ENCODE measurements at places on chromosomes 11 and 22.

- no peak for DNase-seq
These were observed 2.0 kb upstream of the ANKRD42 start for GRCh38 chr11:83191491-83191890.

GRCh38 chr11:64119700-64120099 lies 46.2 kb downstream of the MACROD1 start:
- no peak for DNase-seq

- no peak for DNase-seq
These were observed 34.0 kb upstream of the MMP13 start for GRCh38 chr11:102989379-102990047.

DNA sequence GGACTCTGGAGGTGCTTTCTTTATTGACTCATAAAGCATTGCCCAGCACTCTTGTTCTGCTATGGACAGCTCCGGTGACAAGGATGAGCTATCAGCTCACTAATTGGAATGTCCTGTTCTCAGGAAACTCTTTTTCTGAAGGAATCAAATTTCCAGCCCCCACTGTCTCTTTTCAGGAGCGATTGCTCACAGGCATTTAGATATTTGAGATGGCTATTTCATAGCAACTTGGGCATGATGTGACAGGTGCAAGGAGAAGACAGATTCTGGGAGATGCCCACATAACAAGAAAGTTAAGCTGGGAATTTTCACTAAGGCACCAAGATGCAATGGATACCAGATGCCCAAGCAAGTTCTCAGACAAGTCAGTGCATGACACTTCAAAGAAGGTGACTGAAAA lies 123.4 kb upstream of the CSNK2A3 start:
- no peak for DNase-seq

GRCh38 chr11:130323452-130324450 lies 9.0 kb upstream of the ZBTB44 start:
- DNase-seq = no peak

DNA sequence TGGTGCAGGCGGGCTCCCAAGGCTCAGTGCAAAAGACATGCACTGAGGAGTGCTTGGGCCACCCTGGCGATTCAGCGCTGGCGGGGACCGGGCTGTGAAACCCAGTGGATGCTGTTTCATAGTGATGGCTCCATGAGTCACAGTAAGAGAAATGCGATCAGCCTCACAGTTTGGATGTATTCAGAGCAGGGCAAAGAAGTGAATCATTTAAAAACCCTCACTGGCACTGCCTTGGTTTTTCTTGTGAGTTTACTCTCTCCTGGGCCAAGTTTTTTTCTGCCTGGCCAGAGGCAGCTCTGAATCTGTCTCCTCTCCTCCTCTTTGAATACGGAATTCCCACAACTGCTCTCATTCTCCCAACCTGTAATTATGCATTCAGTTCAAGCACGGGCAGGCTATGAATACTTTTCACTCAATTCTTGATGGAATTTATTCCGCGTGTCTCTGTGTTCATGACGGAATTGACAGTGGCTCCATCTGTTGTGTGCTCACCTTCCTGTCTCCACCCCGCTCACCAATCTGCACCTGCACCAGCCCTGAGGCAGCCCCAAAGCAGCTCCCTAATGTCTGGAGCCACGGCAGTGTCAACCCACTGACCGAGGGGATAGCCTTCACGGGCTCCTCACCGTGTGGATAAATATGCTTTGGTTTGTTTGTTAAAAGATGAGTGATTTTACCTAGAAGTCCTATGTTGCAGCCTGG lies 14.9 kb downstream of the ADAMTS8 start:
- DNase-seq = peak; percentile 62

DNA sequence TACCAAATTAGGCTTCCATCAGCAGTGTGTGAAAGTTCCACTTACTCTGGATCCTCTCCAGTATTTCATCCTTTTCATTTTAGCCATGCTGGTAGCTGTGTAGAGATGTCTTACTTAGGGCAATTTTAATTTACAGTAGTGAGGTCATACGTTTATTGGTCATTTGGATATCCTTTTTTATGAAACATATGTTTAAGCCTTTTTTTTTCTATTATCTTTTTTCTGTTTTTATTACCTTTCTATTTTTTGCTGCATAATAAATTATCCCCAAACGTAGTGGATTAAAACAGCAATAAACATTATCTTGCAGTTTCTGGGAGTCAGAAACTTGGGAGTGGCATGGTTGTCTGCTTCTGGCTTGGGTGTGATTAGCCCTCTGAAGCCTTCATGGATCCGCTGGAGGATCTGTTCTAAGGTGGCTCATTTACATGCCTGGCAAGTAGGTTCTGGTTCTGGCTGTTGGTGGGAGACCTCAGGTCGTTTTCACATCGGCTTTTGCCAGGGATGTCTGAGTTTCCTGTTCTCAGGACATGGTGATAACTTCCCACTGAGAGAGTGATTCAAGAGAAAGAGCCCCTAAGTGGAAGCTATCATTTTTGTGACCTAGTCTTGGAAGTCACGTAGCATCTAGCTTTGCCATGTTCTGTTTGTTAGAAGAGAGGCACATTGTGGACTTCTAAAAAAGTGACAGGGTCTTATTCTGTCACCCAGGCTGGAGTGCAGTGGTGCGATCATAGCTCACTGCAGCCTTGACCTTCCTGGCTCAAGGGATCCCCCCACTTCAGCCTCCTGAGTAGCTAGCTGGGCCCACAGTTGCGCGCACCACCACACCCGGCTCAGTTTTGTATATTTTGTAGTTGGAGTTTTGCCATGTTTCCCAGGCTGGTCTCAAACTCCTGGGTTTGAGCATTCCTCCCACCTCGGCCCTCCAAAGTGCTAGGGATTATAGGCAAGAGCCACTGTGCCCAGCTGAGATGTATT lies 38.6 kb downstream of the PPP6R3 start:
- DNase-seq = no peak

- DNase-seq = peak; percentile 23
These were observed 59.2 kb upstream of the ATXN10 start for GRCh38 chr22:45612451-45612901.

GRCh38 chr11:76808996-76809395 lies 25.8 kb downstream of the TSKU start:
- no peak for DNase-seq

DNA sequence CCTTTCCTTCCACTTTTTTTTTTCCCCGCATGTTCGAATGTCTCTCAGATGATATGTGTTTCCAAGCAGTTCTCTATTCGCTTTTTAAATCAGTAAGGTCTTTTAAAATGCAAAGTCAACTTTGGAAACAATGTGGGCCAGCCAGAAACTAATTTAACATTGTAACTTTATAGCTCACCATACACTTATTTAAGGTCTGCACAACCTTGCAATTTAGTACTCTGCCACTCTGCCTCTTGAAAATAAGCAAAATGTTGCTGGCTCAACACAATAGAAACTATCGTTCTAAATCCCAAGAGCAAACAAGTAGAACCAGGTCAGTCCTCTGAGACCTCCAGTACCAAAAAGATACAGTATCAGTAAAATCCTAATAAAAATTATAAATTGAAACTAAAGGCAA lies 109.0 kb downstream of the SIK3 start:
- no peak for DNase-seq

GRCh38 chr11:17393472-17393871 lies 5.0 kb upstream of the KCNJ11 start:
- DNase-seq = no peak

DNA sequence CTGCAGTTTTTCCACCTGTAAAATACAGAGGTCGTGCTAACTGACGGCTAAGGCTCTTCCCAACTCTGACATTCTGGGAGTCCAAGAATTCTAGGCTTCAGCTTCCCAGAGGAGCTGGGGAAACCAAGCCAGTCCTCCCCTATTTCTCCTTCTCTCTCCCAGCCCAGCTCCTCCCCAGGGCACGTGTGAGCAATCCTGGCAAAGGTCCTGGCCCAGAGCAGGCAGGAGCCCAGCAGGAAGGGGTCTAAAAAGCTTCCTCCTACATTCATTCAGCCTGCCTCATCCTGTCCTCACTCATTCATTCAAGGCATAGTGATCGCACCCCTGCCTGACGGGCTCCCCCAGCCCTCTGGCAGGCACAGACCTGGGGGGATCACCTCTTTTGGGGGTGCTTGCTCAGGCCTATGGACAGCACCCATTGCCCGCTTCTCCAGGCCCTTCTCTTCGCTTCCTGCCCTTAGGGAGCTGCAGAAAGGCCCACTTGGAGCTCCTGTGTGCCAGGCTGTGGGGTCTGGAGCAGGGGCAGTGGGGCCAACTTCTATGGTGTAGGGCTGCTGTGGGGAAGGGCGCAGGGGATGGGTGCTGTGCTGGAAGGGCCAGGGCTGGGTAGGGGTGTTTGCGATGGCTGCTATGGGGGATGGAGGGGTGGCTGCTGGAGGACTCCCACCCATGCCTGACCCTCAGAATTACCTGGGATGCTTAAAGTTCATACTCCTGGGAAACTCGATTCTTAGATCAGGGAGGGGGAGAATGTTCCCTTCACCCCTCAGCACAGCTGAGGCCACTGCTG lies 9.8 kb downstream of the KCNC1 start:
- no peak for DNase-seq

DNA sequence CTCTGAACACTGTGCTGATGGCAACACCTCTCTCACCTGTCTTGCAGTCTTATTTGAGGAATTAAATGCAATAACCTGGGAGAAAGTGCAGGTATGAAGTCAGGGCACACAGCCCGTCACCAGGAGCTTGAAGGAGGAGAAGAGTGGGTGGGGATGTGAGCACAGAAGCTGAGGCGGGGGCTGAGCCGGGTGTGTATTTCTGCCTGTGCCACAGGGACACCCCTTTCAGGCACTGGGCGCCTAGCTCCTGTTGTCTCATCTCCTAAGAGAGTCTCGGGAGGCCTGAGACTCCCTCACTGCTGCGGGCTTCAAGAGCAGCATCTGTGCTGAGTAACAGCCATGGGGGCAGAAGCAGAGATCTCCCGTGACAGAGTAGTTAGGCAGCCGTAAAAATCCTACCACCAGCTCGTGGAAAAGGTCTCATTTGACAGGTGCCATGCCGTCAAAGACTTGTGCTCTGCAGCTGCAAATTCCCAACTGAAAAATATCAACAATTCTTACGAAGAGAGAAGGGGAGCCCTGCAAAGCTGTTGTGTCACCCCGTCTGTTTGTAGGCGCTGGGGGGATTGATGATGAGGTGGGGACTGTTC lies 26.8 kb downstream of the PARVB start:
- DNase-seq = no peak

- DNase-seq = no peak
These were observed 11.0 kb upstream of the GRIK4 start for GRCh38 chr11:120500414-120501071.

GRCh38 chr11:117419482-117420142 lies 92.0 kb downstream of the CEP164 start:
- DNase-seq = no peak

GRCh38 chr11:15113381-15113780 lies 1.3 kb upstream of the INSC start:
- no peak for DNase-seq

DNA sequence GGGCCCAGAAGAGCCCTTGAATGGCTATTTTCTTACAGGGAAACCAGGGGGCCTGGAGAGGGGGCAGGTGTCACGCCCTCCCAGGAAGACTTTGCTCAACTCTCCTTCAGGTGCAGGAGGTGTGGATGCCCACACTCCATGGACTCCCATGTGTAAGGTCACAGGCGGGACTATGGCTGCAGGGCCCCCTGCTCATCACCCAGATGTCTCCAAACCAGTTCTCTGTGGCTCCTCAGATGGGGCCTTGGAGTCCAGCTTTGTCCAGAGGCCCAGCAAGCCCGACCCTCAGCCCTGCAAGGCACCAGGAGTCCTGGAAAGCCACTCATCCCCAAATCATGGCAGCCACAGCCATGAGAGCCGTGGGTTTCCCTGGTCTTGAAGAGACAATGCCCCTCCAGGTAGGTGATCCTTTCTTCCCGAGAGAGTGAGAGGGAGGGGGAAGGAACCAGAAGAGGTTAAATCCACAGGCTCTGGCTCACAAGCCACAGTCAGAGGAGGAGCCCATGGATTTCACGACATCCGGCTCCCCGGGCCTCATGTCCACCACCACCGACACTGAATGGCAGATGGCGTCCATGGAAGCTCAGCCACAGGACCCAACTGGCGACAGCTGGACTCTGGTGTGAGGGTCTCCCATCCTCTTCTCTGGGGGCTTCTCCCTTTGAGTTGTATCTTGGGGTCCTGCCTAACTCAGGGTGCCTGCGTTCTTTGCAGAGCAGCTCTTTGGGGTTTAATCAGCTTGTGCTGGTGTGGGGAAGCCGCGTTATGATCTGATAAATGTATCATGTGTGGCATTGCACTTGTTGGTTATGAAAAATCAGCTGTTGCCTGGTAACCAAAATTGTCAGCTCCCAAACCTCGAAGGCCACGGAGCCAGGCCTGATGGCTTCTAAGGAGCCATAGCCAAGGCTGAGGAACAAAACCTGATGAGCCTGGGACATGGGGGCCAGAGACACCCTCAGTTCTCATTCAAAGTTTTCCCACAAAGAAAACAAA lies 620.4 kb downstream of the BRD1 start:
- no peak for DNase-seq

DNA sequence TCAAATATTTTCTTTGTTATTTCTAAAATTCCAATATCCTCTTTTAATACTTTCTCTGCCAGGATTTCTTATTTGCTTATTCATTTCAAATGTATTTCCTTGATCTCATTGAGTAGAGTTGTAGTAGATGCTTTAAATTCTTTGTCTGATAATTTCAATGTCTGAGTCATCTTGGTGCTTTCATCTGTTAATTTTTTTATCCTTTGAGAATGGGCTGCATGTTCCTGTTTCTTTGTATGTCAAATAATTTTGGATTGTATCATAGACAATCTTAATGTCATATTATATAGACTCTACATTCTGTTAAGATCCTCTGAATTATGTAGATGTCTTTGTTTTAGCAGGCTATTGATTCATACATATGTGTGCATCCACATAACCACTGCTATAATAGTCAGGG lies 57.5 kb downstream of the MYEOV start:
- DNase-seq = peak; percentile 35

DNA sequence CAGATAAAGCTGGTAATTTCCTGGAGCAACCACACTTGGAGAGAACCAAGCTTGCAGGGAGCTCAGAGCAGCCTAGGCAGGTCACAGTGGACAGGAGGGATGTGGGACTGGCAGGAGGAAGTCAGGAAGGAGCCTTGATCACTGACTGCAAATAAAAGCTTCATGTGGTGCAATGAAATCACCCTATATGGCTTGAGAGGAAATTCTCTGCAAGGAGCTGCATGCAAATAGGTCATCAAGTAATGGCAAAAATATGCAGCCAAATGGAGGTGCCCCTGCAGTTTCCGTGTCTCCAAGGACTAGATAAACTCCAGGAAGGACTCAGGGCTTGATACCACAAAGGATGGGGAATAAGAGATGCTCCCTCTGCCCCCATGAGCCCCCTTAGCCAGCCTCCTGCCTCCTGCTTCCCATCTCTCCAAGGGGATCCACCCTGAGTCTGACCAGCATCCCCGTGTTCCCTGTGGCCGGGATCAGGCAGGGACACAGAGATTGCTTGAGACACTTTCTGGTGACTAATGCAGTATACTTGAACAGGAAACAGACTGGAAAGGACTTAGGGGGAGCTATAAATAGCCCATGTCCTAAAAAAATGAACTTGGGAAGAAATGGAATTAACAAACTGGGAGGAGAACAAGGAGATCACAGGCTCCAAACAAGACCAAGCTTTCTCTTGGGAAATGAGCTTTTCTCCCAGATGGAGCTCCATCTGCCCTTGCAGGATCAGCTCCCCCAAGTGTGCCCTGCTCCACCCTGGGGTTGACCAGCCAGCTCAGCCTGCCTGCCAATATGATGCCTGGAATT lies 23.9 kb upstream of the MICAL2 start:
- peak; percentile 68 for DNase-seq

GRCh38 chr22:32940736-32941135 lies 117.4 kb downstream of the SYN3 start:
- no peak for DNase-seq

All from astrocyte of the cerebellum (primary cell).